ENCODE measurements at places on chromosomes 5 and 9. TPM values are rescaled to one million over a fixed set of nuclear protein-coding genes. Genes with fewer than 3 reads are reported as not detected.

The TLX3 gene
- not detected for total RNA-seq

The STK10 gene
- total RNA-seq, result 28.9 TPM

The CARD9 gene
- not detected for total RNA-seq

The STPG3 gene
- total RNA-seq, result not detected

The SLC6A19 gene
- total RNA-seq, result not detected

The UBE2QL1 gene
- total RNA-seq, result not detected

The C9orf50 gene
- total RNA-seq, result not detected

Data from GM23248 (cell line).